ENCODE measurements at places on chromosomes 6 and 20.

DNA sequence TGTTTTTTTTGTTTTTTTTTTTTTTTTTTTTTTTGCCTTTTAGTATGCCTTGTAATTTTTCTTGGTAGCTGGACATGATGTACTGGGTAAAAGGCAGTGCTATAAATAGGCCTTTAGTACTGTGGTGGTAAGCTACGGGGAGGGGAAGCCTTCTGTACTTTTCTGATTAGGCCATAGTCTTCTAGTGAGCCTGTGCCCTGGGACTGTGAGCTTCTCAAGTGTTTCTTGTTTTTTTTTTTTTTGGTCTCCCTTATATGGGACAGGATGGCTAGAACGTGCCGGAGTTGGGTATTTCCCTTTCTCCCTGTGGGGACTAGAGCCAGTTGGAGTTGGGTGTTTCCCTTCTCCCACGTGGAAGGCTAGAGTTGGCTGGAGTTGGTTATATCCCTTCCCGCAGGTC, 59.4 kb upstream of the PRELID3B start:
- DNase-seq: no peak

DNA sequence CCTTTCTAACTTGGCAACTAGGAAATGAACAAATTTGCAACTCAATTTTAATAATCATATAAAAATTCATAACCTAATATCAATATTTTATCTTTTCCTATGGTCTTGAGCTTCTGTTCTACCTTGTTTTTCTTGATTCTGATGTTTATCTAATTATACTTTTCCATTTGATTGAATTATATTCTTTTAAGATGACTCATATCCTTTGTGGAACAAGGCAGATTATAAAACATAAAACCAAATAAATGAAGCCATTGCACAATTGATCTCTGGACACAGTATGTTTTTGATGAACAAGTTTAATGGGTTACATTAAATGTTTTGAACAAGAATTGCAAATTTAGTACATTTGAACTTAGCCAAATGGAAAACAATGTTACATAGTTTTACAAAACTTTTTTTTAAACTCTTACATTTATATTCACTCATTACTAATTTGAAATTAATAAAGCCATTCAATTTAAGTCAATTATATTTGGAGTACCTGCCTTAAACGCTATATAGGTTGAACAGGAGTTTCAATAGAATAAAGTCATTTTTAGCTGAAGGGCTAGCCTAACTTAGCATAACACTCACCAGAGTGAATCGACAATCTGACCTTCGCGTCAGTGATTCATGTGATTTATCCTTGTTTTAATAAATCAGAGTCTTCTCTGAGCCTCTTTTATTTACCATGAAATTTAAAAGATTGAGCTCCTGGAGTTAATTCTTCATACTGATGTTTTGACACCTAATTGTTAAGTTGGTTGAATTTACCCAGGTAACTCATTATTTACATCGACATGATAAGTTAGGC, 3.8 kb downstream of the NCOA7 start:
- peak; percentile 56 for DNase-seq

DNA sequence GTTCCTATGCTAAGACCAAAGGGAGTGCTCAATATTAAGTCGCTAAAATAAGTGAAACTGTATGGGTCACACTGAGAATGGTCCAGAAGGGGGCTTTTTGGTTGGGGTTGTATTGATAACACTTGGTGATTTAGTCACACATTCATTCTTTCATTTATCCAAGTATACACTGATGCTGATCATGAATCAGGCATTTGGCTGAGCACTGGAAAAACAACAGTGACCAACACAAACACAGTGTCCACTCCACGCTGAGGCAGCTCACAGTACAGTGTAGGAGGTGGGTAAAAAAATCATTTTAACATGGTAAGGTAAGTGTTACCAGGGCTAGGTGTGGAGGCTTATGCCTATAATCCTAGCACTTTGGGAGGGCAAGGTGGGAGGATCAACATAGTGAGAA, 9.2 kb upstream of the FAM83C start:
- DNase-seq: no peak

- DNase-seq: peak; percentile 32
Measured at GRCh38 chr6:79031821-79032590, 46.0 kb downstream of the PHIP start.

DNA sequence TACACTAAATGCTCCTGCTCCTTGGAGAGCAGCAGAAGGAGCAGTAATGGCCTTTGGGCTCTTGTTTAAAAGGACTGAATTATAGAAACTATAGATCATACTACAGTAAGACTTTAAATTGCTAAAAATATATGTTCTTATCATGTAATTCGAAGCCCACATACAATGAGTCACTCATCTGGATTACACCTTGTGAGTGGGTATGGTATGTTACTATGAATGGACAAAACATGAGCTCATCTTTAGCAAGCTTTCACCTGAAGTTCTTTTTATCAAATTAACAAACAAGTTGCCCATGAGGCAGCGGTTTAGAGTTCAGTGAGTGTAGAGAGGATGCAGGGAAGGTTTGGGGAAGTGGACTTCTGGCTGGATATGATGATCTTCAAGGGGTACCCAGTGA, 114.4 kb upstream of the CCN2 start:
- DNase-seq: peak; percentile 43

- no peak for DNase-seq
Measured at GRCh38 chr6:156795825-156796224, 18.6 kb downstream of the ARID1B start.

- no peak for DNase-seq
Measured at GRCh38 chr6:89974834-89975233, 80.6 kb downstream of the GJA10 start.

- DNase-seq: no peak
Measured at GRCh38 chr6:3835055-3835731, 14.0 kb upstream of the FAM50B start.

- DNase-seq: peak; percentile 28
Measured at GRCh38 chr20:11585752-11586352, 331.8 kb upstream of the BTBD3 start.

GRCh38 chr6:170143401-170144150, 147.3 kb downstream of the DLL1 start:
- no peak for DNase-seq

DNA sequence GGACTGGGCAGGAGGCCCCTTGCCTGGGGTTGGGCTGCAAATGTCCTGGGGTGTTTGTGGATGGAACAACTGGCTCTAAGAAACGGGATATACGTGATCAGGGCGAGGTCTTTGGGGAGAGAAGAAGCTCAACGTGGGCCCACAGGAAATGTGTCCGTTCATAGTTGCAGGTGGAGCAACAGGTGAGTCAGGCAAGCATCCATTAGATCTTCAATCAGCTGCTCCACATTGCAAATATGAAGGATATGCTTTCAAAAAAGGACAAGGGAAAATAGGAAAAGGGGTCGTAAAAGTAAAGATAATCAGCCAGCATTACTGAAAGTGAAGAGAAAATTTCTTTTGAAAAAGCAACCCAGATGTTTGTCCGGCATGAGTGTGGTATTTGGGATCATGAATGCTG, 251.0 kb downstream of the CDH4 start:
- DNase-seq: no peak

- DNase-seq: no peak
Measured at GRCh38 chr6:28124971-28125353, 553 bp downstream of the ZSCAN16 start.

DNA sequence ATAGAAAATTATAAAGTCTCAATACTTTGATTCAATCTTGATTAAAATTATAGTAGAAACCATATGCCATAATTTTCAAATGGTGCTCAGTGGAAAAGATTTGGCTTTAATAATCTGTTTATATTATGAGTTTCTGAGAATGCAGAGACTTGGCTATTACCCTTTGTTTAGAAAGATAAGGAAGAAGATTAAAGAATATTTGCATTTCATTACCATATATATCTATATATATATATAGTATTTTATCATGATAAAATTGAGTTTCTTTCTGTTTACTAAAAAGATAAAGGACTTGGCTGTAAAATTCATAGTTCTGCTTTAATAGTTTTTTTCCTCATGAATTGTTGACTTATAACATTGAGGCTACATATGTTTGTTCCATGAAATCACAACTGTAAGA, 679.3 kb upstream of the MAP3K7 start:
- DNase-seq: no peak

DNA sequence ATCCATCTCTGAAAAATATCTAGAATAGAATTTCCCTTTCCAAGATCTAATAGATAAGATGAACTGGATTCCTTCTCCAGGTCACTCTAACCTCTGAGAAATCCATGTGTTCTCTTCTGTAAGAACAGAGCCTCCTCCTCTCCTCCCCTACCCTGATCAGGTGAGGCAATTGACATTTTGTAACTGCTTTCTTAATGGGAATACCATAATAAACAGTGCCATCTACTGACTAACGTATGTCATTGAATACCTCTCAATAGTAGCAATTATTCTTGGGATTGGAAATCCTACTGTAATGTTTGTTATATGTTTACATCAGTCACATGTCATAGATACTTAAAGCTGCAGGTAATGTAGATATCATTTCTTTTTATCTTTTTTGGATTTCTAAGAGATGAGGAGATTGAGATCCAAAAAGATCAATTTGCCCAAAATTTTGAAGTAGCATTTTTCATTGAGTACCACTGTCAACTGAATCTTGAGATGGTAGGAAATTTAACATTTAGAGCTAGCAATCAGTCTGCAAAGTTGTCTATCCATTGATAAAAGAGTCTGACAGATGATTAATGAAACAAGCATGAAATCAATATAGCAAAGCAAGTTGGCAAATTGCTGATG, 365.8 kb upstream of the HSF2 start:
- DNase-seq: peak; percentile 68

DNA sequence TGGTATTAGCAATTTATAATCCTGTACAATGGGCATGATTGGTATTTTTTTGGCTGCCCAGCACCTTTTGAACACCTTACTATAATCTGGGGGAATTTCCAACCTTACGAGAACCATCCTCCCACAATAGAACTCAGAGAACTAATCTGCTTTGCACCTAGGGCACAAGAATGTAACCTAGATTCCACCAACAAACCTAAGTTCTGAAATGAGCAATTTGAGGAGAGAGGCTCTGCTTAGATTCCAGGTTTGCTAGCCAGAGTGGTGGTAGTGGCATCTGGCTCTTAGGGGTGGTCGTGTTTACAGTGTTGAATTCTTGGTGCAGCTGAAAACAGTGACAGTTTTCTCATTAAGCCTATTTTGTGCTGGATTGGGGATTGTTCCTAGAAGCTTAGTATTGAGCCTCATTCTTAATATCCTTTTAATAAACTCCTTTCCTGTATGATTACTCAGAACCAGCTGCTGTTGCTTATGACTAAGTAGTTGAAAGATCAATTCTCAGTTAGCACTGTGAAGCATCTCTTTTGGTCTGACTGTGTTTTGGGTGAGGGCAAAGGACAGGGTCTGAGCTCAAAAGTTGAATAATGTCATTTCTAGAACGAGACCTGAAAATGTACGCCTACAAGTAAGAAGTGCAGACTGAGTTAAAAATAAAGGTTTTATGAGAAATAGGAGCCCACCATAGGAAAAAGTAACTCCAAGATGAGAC, 385.6 kb downstream of the CDKAL1 start:
- DNase-seq: peak; percentile 47

DNA sequence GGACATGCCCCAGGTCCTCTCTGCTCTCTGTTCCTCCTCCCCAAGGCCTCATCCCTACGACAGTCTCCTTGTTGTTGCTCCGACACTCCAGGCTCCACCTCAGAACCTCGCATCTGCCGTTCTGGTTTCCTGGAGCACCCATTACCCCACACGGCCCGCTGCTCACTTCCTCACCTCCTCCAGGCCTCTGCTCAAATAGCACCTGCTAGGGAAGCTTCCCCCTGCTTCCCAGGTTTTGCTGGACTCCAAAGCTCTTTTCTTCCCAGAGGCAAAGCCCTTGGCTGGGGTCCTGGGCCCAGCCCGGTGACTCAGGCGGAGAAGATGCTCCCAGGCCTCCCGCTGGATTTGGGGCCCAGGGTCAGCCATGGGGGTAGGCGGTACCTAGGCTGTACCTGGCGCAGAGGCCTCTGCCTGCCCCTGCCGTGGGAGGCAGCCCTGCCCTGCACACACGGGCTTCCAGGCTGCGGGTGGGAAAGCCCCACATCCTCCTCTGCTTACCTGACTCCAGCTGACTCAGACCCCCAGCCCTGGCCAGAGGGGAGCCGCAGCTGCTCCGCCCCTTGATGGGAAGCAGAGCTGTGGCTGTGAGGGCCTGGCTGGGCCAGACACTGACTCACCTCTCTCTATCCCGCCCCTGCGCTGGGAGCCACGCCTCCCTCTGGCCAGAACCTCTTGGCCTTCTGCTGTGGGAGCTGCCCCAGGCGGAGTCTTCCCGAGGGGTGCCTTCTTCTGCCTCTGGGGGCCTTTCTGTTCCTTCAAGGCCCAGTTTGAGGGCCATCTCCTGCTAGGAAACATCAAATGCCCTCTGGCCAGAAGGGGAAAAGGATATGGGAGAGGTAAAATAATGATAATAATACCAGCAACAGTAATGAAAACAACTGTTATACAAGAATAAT, 130.5 kb downstream of the CEBPB start:
- peak; percentile 98 for DNase-seq

DNA sequence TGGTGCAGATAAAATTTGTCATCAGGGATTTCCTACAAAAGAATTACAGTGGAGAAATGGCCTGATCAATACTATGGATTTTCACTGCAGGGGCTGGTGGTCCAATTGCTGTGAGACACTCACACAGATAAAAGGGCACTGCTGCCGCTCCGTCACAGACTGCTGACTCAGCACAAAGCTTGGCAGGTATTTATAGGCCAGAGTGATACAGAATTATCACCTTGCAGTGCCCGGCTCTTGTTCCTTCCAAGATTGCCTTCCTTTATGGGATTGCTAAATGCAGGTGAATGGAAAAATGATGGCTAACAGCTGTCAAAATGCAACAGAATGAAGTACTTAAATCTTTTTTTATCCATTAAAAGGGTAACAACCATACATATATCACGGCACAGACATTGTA, 247.8 kb upstream of the ZFP64 start:
- no peak for DNase-seq

- no peak for DNase-seq
Measured at GRCh38 chr6:42423244-42423643, 28.5 kb downstream of the TRERF1 start.

- peak; percentile 80 for DNase-seq
Measured at GRCh38 chr20:13006825-13007224, 1.9 kb upstream of the SPTLC3 start.

DNA sequence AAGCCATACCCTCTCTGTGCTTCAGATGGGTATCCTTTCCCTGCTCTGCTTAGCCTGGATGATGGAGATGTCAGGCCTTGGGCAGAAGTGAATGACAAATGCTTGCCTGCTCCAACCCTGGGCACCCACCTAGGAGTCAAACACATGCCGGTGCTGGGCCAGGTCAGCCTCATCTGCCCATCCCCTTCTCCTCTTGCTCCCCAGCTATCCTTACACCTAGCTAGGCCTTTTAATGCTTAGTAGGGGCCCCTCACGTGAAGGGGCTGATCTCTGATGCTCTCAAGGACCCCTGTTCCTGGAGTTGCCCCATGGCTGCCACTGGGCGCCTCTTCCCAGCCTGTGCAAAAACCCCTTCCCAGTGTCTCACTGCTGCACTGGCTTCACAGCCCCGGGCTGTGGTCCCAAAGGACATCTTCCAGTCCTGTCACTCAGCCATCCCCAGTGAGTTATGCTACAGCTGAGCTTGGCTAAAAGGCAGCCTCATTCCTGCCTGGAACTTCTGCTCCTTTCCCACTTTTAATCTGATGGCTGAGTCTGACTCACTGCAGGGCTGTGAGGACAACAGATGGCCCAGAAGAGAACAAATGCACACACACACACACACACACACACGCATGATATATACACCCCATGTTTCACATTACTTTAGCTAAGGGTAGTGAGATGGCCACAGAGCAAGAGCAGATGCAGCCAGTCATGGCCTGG, 12.8 kb upstream of the SDCBP2 start:
- peak; percentile 55 for DNase-seq

- peak; percentile 26 for DNase-seq
Measured at GRCh38 chr20:47198254-47198671, 158.2 kb downstream of the ZMYND8 start.

Measured in ELR (cell line).